ELF-1 (cell line): ENCODE measurements at places on chromosomes 13 and 19.

GRCh38 chr19:23098988-23099387, 17.8 kb upstream of the ZNF730 start:
- DNase-seq, result no peak

DNA sequence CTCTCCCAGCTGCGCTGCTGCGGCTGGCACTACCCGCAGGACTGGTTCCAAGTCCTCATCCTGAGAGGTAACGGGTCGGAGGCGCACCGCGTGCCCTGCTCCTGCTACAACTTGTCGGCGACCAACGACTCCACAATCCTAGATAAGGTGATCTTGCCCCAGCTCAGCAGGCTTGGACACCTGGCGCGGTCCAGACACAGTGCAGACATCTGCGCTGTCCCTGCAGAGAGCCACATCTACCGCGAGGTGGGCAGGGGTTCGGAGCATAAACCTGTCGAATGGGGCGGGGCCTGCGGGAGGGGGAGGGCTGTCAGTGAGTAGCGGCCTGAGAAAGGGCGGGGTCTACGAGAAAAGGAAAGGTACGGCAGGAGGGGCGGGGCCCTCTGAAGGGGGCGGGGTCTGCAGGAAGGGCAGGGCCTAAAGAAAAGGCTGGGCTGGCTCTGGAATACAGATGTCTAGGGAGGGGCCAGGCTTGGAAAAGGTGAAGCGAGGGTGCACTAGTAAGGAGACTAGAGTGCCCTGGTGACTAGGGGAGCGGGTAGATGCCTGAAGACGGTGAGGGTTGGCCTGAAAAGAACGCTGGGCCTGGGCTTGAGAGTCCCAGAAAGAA, 3.6 kb downstream of the CD37 start:
- peak; percentile 95 for DNase-seq

DNA sequence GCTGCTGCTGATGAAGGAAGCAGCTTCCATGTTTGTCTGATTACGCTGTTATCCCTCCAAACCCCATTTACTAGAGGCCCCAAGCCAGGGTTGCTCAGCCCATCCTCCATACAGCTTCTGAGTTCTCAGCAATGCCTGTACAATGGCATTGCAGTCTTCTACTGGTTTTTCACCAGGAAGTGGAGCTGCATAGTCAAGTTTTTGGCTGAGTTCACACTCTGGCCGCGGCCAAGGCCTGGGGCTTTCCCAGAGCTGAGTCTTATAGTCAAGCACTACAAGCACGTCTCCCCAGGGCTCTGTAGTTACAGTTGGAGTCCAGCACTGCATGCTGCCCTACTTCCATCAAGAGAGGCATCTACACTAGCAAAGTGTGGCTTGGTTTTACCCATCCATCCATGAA, 182.5 kb downstream of the POU4F1 start:
- no peak for DNase-seq

DNA sequence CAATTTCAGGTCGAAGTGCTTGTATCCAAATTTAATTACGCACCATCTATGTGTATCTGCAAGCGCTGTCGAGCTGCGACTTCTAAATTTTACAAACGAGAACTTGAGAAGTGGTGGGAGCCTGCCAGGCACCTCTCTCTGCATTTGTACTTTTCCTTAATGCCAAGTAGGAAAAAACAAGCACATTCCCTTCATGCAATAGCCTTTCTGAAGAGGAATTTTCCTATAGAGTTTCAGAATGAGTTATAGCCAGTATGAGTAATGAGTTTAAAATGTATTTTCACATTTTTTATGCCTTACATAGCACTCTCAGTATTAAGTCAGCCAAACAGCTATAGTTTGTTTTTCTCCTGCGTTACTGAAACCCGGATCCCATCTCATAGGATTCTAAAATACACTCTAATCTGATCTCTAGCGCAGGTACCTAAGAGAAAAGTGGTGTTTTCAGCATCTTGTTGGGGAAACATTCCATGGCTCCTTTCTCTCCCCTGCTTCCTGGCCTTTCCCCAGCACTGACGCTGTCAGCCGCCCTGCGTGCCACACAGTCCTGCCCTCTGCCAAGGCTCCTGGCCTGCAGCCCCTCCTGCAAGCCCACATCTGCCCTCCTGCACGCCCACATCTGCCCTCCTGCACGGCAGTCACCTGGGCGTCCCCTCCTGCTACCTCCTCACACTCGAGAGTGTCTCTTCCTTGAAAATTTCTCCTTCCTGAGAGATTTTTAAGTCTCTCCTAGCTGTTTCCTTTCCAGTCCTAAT, 526.9 kb downstream of the MYO16 start:
- no peak for DNase-seq

- DNase-seq, result no peak
Observed at GRCh38 chr19:5801796-5802619, 2.9 kb upstream of the NRTN start.

DNA sequence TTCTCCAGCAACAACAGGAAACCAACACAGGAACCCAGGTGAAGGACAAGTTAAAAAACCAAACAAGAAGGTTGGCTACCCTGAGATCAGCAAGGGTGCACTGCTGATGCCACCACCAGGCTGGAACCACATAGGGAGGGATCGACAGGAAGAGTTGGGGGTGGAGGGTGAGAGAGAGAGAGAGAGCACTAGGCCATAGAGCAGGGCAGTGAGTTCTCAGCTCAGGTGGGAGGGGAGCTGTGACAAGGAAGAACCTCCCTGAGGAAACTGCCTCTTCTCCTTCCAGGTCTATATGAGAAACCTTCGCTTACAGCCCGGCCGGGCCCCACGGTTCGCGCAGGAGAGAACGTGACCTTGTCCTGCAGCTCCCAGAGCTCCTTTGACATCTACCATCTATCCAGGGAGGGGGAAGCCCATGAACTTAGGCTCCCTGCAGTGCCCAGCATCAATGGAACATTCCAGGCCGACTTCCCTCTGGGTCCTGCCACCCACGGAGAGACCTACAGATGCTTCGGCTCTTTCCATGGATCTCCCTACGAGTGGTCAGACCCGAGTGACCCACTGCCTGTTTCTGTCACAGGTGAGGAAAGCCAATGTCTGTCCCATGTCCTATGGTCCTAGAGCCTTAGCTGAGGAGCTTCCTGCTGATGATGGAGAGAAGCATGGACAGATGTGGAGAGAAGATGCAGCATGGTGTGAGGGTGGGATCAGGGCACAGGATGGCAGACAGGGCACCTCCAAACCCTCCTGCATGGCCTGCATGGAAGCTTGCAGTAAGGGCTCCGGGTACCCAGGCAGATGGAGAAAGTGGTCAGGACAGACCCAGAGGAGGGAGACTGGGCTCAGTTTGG, 2.5 kb downstream of the KIR2DL4 start:
- no peak for DNase-seq

DNA sequence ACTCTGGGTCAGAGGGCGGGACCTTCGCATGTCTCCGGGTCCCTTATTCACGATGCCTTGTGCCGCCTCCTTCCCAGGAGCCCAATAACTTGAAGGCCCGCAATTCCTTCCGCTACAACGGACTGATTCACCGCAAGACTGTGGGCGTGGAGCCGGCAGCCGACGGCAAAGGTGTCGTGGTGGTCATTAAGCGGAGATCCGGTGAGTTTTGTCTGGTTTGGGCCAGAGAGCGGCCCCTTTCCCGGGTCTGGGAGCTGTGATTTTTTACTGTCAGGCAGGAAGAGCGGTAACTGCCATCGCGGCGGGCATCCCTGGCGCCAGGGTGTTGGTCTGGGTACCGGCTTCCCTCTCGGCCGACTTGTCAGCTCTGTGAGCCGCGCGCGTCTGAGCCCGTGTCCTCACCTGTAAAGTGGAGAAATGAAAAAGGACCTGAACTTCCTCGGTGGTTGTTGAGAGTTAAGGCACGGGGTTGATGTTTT, 800 bp downstream of the RPL28 start:
- no peak for DNase-seq

GRCh38 chr13:111142472-111142871, 27.4 kb downstream of the ARHGEF7 start:
- DNase-seq, result no peak

- peak; percentile 72 for DNase-seq
Observed at GRCh38 chr19:23118400-23118799, 1.6 kb downstream of the ZNF730 start.

- DNase-seq, result no peak
Observed at GRCh38 chr13:68509734-68510621, 1279.8 kb upstream of the PCDH9 start.

- no peak for DNase-seq
Observed at GRCh38 chr13:102903659-102904407, 58.0 kb downstream of the ERCC5 start.

DNA sequence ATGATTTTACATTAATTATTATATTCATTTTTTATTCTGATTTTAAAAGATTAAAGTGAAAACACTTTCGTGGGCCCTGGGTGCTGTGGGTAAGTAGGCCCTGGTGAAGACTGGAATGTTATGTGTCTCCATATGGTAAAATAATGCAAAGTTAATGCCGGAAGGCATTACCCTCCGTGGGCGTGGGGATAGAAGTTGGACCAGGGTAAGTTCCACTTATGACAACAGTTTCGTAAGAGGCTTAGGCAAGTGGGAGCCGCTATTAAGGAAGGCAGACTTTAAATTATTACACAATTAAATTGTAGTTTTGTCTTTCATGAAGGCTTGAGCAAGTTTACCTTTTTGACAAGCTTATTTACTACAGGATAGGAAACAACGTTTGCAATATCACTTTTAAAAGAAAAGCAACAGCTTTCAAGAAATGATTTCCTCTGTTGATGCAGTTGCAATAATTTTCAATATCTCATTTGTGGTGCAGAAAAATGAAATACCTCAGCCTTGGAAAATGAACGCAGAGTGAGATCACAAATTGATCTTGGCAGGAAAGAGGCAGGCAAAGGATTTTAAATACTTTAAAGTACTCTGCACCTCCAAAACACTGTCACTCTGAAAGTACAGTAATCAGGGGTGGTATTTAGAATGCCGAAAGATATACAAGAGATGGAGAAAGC, 310.6 kb downstream of the DCT start:
- no peak for DNase-seq

DNA sequence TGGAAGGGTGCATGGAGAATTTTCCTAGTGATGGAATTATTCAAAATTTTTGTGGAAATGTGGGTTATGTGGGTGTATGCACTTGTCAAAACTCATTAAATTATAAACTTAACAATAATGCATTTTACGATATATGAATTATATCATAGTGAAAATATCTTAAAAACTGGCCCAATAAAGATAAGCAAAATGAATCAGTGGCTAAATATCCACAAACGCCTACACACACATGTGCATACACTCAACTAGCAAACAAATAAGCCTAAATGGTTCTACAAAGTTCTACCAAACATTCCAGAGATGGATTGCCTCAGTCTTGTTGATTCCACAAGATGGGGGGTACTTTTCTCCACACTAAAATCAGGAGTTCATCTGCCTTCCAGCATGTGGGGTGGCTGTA, 349.5 kb downstream of the TSHZ3 start:
- DNase-seq, result no peak
